ENCODE measurements at places on chromosomes 5 and 9.
A peak's percentile ranks its signal among the peaks of the same experiment; 100 is the strongest.

DNA sequence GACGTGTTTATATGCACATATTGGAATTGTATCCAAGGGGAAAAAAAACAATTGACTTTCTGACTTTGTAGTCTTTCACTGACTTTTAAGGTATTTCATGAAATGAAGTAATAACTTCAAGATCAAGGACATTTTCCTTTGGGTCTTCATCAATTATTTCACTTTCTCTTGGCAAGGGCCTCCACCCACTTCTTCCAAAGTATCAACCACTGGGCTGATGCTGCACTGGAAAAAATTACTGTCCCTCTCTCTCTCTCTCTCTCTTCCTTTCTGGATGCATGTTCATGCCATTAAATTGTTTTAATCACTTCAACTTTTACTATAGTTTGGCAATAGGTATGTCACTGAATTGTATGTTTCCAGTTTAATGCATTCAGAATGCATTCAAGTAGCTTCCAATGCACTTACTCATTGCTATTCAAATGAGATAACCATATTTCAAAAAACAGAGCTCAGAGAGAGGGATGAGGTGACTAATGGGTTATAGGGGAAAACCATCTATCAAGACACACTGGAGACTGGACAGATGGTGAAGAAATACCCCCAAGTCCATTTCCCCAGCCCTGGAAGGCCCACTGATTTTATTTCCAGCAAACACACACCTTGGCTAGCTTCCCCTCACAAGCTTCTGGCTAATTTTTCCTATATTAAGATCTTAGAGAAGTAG lies 585.3 kb downstream of the EBF1 start:
- DNase-seq, result peak; percentile 95

- peak; percentile 65 for DNase-seq
Observed at GRCh38 chr5:158513490-158514318, 586.0 kb downstream of the EBF1 start.

- peak; percentile 87 for DNase-seq
Observed at GRCh38 chr5:43039471-43040286, 440 bp downstream of the ANXA2R start.

- DNase-seq, result no peak
Observed at GRCh38 chr5:124536333-124536732, 210.1 kb downstream of the ZNF608 start.

- DNase-seq, result no peak
Observed at GRCh38 chr5:89097103-89097502, 214.1 kb upstream of the MEF2C start.

GRCh38 chr5:74903165-74903787 lies 37.1 kb upstream of the FAM169A start:
- no peak for DNase-seq

GRCh38 chr9:84424931-84425330 lies 84.4 kb upstream of the SLC28A3 start:
- DNase-seq, result no peak

DNA sequence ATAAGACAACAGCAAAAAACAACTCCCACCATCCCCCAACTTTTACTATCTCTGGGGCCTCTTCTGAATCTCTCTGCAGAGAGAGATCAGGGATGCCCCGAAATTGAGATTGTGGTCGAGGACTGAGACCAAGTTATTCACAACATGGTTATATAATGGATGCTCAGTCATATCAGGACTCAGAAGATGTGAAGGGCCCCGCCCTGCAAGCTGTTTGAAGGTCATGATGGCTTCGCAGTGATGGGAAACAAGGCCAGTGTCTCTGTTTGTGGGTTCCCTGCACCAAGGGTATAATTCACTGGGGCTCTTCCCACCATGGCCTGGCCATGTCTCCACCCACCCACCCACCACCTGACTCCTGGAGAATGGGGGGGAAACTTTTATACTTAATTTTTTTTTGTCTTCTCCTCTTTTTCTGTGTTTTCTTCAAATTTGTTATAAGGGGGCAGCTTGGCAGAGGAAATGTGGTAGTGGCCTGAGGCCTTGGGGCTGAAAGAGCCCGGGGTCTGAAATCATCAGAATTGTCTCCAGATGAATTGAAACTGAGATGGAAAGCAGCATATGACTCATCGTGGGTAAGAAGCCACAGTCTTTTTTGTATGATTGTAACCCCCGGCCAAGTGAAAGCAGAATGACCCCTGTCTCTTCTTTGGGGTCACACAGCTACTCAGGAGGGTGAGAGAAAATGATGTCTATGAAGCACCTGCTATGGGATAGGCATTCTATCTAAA lies 15.0 kb upstream of the TEX48 start:
- DNase-seq, result peak; percentile 59

DNA sequence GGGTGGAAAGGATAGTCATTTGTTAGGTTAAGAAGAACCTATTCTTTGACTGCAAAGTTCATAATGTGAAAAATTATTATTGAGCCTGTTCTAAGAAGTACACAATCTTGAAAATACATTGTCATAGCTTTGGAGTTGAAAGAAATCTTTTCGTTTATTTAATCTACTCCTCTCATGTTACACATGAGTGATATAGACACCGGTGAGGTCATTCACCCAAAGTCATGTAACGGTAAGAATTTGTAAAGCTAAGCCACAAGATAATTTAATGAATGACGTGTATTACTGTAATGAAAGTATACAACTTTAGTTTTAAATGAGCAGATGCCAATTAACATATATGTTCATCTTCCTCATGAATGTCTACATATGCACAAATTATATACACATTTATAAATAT lies 284.1 kb upstream of the PDE4D start:
- peak; percentile 33 for DNase-seq

DNA sequence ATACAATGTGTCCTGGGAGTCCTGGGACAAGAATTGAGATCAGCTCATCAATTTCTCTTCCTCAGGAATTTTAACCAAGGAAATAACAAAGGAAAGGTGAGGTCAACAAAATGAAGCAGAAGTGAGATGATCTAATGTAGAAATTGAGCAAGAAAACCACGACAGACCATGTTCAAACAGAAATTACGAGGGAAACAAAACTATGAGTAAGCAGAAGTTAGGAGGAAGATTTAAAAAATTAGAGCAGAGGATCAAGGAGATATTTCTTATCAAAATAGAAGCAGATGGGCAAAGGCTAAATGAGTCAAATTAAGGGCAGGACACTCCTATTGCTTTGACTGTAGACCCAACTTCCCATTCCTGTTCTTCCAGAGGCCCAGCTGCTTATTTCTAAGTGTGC lies 97.4 kb downstream of the HINT1 start:
- DNase-seq, result no peak

DNA sequence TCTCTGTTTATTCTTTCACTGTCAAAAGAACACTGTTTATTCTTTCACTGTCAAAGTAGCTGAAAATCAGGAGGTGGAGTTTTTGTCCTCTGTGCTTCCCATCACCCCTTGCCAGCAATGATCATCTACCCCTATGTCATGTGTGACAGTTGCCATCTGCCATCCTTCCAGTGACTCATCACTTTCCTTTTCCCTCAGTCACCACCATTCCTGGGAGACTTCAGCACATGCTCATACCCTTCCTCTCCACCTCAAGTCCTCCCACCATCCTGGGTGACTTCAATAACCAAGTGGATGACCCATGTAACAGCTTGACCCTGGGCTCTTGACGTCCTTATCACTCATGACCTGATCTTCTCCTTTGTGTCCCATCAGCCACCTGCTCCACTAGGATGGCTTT lies 43.3 kb upstream of the RASEF start:
- no peak for DNase-seq

GRCh38 chr5:161258438-161258837 lies 288.1 kb downstream of the GABRB2 start:
- DNase-seq, result no peak

GRCh38 chr5:7680260-7680659 lies 170.7 kb downstream of the CFAP90 start:
- DNase-seq, result no peak

All from fibroblast of skin of right biceps (primary cell).